ENCODE measurements at places on chromosomes 11 and 22.

GRCh38 chr11:29578806-29579205 is 438.0 kb downstream of the KCNA4 start:
- DNase-seq = no peak

DNA sequence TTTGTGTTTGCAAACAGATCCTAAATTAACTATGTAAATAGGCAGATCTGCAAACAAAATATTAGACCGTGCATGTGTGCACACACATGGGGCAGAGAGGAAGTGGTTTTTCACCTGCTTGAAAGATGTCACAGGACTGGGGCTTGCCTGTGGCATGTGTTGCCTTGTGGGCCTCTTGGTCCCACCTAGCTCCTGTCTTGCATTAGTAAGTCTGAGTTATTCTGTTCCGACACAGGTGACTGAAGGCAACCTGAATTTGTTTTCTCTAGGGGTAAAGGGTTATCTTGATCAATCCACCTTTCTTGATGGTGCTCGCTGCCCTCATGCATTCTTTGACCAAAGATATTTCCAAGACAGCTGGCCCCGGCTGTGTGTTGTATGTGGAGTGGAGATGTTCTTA is 667.5 kb downstream of the NTM start:
- DNase-seq = no peak

- no peak for DNase-seq
These were observed 84.5 kb downstream of the CACNA1I start for GRCh38 chr22:39655004-39655579.

DNA sequence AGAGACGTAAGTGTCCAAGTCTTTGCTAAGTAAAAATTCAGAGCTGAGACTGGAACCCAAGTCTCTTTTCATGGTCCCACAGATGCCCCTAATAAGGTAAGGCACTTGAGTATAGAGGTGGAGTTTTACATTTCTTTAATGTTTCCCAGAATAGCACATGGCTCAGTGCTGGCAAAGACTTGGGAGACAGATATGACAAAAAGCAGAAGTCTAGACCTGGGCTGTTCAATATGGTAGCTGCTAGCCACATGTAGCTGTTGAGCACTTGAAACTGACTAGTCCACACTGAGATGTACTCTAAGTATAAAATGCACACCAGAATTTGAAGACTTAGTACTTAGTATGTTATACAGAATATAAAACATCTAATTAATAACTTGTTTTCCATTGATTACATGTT is 17.6 kb downstream of the VSTM5 start:
- DNase-seq = no peak
